ENCODE measurements at places on chromosomes 2 and 18.

- no peak for DNase-seq
Measured at GRCh38 chr18:43800584-43800983, 523.3 kb upstream of the SYT4 start.

DNA sequence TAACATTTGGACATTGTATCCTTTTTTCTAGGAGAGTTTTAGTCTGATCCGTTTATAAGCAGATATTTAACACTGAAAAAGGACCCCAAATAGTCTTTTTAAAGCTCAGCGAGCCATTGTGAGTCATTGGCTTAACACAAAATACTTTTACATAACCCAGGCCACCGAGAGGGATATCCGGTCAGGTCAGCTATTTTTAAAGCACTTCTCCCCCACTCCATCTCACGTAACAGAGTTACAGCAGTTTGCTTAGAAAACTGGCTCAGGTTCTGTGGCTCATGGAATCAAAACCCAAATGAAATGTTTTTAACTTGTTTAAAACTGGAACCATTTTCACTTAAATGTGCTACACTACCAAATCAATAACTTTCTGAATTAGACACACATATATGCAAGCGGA is 23.9 kb downstream of the COL4A3 start:
- DNase-seq = no peak

GRCh38 chr2:237035781-237036475 is 49.8 kb upstream of the COPS8 start:
- DNase-seq = no peak

DNA sequence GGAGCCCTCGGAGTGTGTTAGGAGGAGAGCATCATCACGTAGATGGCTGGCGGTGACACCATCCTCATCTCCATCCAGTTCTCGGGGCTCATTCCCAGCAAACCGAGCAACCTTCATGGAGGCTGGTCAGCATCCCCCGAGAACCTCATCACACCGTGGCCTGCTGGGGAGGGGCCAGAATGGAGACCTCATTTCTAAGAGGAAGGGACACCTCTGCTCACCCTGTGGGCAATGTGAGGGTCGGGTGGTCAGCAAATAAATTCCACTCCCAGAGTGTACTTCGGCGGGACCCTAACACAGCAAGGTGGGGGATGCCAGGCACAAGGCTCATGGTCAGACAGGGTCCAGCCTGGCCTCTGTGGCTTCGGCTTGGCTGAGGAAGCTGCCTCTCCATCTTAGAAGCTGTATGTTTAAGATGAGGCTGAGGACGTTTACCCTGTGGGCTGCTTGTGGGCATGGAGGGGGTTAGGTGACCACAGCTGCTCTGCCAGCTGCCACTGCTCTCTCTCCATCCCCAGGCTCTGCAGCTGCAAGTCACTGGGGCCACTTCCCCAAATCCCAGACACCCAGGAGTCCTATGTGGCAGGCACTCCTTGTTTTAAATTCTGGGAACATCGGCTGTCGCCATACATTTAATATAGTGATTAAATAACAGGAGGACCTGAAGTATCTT is 56.5 kb upstream of the PXDN start:
- no peak for DNase-seq

DNA sequence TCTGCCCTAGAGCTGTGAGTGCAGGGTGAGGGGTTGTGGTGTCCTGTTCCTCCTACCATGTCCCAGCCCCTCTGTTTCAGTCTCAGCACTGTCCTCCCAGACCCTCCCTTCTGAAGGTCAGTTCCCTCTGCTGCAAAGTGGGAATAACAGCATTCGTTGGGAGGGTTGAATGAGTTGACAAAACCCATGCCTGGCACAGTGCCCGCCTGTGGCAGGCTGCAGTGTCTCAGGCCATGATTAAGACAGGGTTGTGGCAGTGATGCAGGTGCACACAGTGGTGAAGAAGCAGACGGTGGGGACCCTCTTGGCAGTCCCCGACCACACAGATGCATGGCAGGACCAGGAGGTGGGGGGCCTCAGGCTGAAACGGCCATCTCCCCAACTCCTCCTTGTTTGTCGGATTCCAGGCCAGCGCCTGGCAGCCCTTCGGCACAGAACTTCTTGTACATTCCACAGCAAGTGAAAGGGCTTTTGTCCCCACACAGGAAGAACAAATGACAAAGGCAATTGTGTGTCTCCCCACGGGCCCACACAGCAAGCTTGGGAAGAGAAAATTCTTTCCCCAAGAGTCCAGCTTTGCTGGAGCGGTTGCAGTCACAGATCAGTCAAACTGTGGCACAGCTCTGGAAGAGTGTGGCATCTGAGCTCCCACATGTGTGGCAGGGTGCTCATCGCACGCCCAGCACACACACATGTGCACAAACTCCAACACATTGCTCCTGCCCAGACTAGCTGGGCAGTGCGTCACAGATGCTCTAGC is 92.0 kb upstream of the MSH2 start:
- DNase-seq = no peak

- DNase-seq = no peak
Measured at GRCh38 chr2:7956126-7956689, 725.6 kb upstream of the ID2 start.

- no peak for DNase-seq
Measured at GRCh38 chr2:177584030-177584692, 191.6 kb downstream of the AGPS start.

DNA sequence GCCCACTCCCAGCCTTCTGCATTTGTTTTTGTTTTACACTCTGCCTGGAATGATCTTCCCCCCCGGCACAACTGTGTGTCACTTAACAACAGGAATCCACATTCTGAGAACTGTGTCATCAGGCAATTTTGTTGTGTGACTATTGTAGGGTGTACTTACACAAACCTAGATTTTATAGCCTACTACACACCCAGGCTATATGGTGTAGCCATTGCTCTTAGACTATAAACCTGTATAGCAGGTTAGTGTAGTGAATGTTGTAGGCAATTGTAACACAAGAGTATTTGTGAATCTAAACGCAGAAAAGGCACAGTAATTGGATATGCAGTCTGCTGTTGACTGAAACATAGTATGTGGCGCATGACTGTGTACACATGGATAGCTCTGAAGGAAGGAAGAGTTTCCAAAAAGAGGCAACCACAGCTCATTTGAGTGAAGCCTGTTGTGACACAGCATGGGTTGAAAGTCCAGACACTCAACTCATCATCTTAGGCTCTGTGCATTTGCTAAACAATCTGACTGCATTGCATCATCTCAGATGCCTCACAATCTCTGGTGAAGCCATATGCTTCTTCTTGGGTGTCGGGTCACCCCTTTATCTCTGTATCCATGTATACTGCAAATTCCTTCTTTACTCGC is 506.6 kb upstream of the SPHKAP start:
- no peak for DNase-seq

DNA sequence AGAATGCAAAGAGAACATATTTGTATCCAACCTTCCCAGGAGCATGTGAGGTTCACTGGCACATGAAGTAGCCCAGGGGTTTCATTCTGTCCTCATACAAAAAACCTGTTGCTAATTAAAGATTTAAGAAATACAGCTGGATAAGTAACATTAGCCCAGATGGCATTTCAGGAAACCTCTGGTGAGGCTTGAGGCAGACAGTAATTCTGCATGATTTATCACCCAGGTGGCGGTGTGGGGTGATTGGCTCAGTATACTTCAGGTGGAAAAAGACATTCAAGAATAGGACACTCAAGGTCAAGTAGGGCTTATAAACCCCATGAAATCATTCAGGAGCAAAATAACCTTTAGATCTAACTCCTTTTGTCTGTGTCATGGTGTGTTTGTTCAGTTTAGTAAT is 237.4 kb downstream of the RNF144A start:
- no peak for DNase-seq

GRCh38 chr2:210861038-210861665 is 304.8 kb downstream of the CPS1 start:
- DNase-seq = no peak

DNA sequence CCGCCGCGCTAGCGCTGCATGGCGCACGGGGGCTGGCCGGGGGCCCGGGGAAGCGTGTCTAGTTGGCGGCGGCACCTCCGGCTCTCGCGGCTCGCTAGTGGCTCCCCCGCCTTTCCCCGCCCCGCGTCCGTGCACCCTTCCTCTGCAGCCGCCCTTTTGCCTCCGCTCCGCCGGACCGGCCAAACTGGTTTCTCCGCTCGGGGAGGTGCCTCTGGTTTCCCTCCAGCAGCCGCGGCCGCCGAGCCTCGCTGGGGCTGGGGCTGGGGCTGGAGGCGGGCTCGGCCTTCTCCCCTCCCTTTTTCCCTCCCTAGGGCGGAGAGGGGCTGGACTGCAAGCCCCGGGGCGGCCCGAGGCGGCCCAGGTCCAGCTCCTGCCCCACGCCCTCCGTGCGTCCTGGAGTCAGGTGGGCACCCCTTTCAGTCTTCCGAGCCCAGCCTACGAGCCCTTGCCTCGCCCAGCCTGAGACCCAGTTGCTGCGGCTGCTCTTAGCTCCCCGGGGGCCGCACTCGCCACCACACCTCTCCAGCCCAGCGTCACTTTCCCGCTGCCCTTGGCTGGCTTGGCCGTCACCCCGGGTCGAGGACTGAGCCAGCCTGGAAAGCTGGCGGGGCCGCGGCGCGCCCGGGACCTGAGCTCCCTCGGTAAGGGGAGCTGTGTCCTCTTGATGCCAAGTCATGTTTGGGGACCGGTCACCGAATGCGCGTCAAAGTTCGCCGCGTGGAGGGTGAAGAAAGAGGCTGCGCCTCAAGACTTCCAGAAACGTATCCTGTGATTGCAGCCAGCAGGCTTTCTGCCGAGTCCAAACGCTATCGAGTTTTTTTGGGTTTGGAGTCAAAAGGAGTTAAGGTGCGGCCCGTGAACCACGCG is at the start of gene ATP8B1:
ATP8B1 (minus strand) TSS at position 213 of the 867 bp plus-strand sequence. CDS start 71,508 bp downstream, outside the sequence.
- DNase-seq = peak; percentile 55

GRCh38 chr18:48422947-48423378 is 13.8 kb upstream of the ZBTB7C start:
- DNase-seq = no peak

DNA sequence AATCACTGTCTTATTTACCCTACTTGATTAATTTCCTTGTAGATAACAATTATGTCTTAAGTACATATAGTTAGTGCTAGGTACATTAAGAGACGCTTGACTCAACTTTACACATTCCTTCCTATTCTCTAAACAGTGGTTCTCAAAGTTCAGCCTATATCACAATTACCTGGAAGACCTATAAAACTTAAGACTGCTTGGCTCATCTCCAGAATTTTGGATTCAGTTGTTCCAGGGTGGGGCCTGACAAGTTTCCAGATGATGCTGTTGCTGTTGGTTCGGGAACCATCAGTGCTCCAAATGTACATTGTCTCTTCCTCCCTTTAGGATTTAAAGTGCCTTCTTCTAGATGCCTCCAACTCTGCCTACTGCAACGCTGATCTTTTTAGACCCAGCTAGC is 4.0 kb downstream of the PPP3R1 start:
- DNase-seq = no peak

- DNase-seq = no peak
Measured at GRCh38 chr2:195695002-195695631, 38.1 kb downstream of the SLC39A10 start.

- no peak for DNase-seq
Measured at GRCh38 chr18:76687304-76687962, 134.9 kb upstream of the ZNF236 start.

DNA sequence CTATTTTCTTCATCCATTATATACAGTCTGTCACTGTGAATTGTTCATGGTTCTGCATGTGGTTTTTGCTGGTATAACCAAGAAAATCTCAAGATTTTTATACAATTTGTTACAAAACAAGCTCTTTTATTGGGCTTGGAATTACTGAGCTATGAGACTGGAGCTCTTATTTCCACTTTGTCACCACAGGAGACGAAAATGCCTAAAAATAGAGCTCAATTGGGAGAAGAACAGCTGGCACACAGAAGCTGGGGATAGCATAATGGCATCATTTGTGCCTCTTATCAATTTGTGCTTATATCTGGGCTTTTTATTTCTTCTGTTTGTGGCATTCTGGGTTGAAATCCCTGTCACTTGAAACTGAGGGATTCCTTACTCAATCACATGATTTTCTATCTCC is 219.1 kb downstream of the CALCRL start:
- no peak for DNase-seq

DNA sequence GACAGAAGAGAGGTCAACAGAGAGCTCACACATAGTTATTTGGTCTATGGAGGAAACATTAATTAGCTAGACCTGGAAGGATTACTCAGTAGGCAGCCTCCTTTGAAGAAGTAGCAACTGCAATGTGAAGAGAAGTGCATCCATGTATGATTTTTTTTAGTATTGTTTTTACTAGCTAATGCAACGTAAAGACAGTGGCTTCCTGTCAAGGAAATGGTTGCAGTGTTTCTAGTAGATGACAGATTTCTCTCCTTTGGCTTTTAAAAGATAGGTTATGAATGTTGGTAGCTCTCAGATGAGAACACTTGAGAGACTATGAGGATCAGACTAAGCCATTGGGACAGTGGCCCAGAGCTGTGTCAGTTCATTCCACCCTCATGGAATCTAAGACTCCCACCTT is 175.8 kb downstream of the AGPS start:
- DNase-seq = peak; percentile 7

GRCh38 chr18:24031916-24032315 is 17.4 kb downstream of the TTC39C start:
- no peak for DNase-seq

- no peak for DNase-seq
Measured at GRCh38 chr2:1687254-1687653, 57.1 kb downstream of the PXDN start.

DNA sequence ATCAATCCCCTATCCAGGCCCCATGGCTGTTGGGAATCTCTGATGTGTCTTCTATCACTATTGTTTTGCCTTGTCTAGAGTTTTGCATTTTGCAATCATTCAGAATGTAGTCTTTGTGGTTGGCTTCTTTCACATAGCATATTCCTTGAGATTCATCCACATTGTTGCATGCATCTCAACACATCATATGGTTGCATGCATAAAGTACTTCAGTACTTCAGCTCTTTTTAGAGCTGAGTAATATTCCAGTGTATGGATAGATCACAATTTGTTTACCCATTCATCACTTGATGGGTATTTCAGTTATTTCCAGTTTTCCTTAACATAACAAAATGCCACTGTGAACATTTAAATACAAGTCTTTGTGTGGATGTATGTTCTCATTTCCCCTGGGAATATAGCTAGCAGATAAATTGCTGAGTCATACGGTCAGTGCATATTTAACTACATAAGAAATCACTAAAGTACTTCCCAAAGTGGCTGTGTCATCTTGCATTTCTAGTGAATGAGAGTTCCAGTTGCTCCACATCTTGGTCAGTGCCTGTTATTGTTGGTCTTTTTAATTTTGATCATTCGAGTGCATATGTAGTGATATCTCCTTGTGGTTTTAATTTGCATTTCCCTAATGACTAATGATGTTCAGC is 138.8 kb downstream of the BCL11A start:
- no peak for DNase-seq
